NCI-H1417 treated with DMSO at 0.1 percent for 48 hours (cell line): ENCODE measurements at places on chromosomes 3 and 15.

GRCh38 chr15:48250640-48251076 is 44.6 kb downstream of the SLC12A1 start:
- DNase-seq, result peak; percentile 3

GRCh38 chr3:52527039-52527731 is 6.5 kb downstream of the NT5DC2 start:
- no peak for DNase-seq

GRCh38 chr3:35773417-35773816 is 134.1 kb downstream of the ARPP21 start:
- DNase-seq, result no peak

GRCh38 chr15:80168421-80168820 is 15.6 kb downstream of the FAH start:
- no peak for DNase-seq

DNA sequence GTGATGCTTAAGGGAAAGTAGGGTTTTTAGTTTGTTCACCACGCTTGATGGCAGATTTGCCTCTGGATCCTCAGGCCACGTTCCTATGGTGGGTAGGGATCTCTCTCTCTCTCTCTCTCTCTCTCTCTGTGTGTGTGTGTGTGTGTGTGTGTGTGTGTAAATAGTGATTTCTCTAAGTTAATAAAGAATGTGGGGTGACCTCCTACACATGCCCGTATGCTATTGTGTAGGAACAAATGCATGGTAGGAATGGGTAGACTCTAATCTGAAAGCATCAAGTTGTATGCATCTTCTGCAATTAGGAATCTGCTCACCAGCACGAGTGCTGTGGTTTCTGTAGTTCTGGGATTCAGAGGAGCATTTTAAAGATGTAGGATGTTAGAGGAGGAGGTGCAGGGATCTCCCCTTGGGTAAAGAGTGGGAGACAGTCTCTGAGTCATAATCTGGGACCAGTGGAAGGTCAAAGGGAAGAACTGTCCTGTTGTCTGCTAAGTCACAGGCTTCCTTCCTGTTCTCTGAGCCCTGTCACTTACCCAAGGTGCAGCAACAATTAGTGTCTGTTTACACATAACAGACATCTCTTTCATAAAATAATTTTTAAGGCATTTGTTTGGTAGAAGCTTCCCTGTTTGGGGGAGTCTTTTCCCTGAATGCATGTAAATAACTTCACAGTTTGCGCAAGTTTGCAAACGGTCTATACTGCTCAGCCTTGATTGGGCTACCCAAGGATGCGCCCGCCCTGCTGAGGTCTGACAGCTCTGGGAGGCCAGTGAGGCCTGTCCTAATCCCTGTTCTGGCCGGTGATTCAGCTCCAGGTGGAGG is 139.8 kb downstream of the IGF1R start:
- DNase-seq, result no peak

DNA sequence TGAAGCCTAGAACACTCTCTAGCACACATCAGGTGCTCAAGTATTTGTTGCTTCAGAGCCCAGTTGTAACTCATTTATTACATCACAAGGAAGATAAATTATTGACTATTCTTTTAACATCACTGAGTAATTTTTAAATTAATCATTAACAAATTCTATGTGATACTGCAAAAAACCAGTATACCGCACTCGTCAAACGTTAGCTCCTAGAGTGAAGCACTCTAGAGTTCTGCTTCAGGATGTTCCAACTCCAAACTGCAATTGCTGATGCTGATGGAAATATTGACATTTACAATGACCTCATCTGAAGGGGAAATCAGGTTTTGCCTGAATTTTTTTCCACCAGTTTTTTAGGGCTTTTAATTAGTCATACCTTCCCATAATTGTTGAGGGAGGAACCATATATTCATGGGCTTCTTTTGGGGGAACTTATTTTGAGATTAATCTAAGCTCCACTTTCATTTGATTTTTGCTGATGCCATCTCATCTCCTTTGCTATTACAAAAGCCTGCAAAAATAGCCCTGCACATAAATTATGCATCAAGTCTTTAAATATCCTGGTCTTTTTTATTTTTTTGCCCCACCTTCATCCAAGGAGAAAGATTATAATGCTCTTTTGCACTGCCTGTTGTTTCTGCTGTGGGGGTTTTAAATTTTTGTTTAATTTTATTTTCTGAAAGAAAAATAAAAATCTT is 123.0 kb upstream of the STAC start:
- DNase-seq, result no peak

- no peak for DNase-seq
These were observed 15.6 kb downstream of the CYP19A1 start for GRCh38 chr15:51322621-51323296.

DNA sequence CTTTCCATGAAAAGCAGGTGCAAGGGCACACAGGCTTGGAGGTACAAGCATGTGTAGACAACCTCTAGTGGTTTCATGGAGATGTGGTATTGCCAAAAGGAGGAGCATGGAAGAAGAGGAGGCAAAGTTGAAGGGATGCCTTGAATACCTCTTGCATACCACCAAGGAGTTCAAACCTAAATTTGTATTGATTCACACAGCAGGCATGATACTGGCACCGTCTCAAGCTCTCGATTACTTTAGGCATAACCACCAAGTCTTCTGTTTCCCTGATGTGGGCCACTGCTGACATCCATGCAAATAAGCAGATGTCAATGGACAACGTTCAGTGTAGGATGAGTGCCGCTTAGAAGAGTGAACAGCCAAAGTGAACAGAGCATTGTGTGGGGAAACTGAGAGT is 87.1 kb downstream of the SCN11A start:
- DNase-seq, result no peak

DNA sequence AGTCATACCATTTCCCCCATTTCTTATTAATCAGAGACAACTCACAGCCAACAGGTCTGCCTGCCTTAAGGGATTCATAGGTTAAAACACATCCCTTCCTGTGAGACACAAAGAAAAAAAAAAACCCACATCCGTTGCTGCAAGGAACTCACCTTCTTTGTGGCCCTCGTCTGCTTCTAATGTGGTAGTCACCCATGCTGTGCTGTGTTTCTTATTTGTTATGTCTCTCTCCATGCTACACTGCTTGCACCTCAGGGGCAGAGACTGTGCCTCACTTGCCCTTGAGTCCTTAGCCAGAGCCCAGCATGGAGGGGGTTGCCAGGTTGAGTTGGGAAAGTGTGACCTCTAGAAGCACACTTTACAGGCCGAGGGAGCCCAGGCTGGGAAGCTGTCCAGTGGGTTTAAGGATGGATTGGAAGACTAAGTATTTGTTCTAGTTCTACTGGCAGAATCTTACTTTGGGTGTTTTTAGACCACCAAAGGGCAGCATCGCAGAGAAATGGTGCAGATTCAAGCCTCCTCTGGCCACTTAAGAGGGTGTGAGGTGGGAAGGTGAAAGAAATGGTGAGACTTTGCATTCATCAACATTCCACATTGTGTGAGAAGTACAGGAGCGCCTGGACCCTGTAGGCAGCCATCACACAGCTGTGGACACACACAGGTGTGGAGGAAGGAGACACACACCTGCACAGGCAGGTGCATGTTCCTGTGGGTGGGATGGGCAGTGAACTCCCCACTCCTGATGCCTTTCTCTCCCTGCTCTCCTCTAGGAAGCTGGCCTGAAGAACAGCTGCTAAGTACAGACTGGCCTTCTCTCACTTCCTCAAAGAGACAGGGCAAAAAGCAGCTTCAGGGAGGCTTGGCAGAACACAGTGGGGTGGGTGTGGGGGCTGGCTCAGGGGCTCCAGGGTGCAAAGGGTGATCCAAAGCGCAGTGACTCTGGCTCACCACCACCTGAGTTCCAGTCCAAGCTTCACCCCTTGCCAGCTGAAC is 48.8 kb downstream of the GLB1 start:
- no peak for DNase-seq

DNA sequence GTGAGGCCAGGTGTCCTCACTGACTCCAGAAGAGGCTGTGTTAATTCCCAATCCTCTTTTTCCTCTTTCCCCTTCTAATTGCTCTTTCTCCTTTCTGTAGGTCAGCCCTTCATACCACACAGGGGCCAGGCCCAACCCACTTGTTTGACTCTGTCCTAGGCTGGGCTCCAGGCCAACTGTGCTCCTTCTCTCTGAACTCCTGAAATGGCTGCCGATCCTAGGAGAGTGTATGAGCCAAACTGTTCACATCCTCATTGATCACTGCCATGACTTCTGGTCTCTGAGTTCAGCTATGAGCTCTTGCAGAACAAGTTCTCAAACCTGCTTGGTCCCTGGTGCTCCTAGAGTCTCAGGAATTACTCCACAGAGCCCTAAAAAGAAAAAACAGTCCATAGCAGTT is 145.1 kb downstream of the VGLL4 start:
- DNase-seq, result no peak

DNA sequence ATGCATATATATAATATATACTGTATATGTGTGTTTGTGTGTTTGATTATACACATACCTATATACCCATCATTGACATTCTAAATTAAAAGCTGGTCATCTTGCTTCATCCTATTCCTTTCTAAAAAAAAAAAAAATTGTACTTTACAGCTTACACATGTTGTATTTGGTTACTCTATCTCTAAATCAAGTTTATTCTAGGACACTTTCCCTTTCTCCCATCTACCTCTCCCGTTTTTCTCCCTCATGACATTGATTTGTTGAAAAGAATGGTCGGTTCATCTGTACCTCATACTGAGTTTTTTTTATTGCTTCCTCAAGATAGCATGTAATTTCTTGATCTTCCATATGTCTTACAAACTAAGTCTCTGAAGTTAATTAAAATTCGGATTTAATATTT is 26.9 kb downstream of the GABPB1 start:
- DNase-seq, result no peak

GRCh38 chr3:146065573-146066006 is 95.4 kb downstream of the PLOD2 start:
- no peak for DNase-seq

DNA sequence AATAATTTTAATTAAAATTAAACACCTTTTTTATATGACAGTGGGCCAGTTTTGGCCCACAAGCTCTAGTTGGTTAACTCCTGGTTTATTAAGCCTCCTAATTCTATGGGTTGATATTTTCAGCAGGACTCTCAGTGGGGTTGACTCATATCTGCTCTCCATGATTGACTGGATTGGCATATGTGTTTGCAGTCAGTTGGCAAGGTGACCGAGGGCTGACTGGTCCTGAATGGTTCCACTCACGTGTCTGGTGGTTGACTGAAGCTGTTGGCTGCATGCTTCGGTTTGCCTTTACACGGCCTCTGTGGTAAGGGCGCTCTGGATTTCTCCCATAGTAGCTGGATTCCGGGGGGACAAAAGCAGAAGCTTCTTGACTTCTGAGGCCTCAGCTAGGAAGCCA is 65.3 kb upstream of the ZNF280D start:
- DNase-seq, result no peak

GRCh38 chr3:164620423-164620822 is 457.9 kb downstream of the SI start:
- DNase-seq, result no peak

- DNase-seq, result no peak
These were observed 445.7 kb upstream of the CDIN1 start for GRCh38 chr15:36133742-36134141.

- DNase-seq, result no peak
These were observed 2.4 kb downstream of the IGF2BP2 start for GRCh38 chr3:185822221-185823000.

DNA sequence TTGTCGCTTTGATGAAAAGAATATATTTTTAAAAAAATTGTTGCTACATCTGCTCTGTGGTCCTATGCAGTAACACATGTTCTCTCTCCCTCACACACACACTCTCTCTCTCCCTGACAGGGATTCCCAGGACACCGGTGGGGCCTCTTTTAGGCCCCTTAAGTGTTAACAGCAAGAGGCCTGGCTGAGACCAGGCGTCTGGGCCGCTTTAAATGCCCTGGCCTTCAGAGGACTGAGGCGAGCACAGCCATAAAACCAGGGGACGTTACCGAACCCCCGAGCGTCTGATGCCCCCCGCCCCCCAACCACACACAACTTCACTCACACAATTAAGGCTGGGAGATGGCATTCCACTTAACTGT is 1.7 kb downstream of the BNC1 start:
- DNase-seq, result no peak

GRCh38 chr3:195208183-195208582 is 62.8 kb downstream of the XXYLT1 start:
- DNase-seq, result no peak

DNA sequence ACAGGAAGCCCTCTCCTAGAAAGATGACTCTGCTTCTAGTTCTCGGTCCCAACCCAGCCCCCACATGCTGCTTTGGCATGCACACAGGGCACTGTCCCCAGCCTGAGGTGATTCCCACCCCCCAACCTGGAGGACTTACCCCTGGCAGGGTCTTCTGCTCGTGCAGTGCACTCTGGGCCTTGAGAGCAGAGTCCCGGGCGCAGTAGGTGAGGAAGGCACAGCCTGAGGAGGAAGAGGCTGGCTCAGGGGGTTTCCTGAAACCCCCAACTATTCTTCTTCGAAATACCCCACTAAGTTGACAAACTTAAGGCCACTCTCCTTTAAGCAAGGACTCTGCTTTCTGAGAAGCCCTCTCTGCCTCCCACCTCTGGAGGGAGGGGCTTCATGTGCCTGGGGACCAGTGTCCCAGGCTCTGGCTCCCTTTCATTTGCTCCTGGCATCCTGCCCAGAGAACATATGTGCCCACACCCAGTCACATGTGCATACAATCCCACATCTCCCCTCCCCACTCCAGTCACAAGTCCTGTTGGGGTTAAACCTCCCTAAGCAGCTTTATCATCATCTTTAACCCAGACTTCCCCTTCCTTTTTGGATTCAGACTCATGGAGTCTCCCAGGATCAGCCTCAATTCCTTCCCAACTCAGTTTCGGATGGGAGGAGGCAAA is 4.1 kb downstream of the CELF6 start:
- no peak for DNase-seq

GRCh38 chr3:191257286-191257685 is 58.2 kb downstream of the OSTN start:
- DNase-seq, result no peak

- no peak for DNase-seq
These were observed 25.6 kb downstream of the APBA2 start for GRCh38 chr15:28911310-28911931.

DNA sequence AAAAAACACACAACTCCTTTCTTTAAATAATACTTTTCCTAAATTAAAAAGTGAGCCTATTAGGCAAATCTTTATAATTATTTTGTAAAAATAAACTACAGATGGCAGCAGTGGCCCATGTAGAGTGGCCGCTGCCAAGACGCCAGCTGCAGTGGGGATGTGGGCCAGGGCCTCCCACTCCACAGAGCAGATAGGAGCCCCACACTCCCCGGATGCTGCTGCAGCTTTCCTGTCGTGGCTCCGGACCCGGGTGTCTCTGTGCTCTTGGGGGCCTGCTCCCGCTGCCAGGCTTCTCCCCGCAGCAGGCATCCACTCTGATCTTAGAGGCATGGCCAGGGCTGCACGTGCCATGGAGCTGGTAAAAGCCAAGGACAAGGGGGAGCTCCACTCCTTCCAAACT is 67.5 kb downstream of the PROS1 start:
- DNase-seq, result no peak

GRCh38 chr15:78069462-78070029 is 8.0 kb downstream of the TBC1D2B start:
- DNase-seq, result no peak
